ENCODE measurements at places on chromosomes 7 and 10.

DNA sequence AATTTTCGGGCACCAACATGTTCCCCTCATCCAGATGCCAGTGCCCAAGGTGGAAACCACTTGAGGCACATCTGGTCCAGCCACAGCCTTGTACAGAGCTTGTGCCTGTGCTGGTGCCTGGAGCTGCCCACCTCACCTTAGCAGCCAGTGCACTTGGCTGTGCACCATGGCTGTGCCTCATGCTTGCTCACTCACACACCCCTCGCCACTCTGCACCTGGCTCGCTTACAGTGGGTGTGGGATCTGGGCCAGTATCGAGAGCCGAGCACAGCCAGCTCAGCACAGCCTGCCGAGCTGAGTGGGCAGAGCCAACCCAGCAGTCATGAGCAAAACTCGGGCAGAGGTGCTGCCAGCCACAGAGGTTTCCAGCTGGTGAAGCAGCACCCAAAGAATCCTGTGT, 139.9 kb upstream of the NUPR2 start:
- DNase-seq: no peak

- no peak for DNase-seq
Measured at GRCh38 chr10:33160151-33160550, 174.3 kb downstream of the NRP1 start.

- no peak for DNase-seq
Measured at GRCh38 chr10:60955957-60956425, 12.0 kb upstream of the RHOBTB1 start.

DNA sequence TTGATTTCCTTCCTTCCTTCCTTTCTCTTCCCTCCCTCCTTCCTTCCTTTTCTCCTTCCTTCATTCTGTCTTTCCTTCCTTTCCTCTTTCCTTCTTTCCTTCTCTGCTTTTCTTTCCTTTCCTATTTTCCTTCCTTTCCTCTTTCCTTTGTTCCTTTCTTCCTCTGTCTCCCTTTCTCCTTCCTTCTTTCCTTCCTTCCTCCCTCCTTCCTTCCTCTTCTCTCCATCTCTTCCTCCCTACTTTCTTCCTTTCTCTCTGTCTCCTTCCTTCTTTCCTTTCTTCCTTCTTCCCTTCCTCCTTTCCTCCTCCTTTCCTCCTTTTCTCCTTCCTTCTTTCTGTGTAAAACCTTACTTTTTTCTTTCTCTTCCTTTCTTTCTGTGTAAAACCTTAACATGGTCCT, 32.3 kb upstream of the NPTX2 start:
- DNase-seq: no peak

DNA sequence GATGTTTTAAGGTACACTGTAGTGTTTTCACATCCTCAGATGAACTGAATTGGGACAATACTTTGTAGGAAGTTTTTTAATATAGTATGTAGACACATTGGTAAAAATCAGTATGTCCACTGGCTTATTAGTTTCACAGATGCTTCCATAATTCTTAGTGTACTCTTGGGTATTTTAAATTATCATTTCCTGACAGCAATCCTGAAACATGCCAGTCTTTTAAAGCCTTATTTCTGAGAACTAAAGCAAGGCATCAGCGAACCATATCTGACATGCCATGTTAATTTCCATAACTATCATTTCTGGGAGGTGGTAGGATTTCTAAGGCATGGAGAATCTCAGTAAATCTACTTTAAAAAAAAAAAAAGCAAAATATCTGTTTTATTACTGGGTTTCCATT, 266.4 kb downstream of the ADK start:
- no peak for DNase-seq
